ENCODE measurements at places on chromosomes 2 and 18.

- no peak for ATAC-seq
Measured at GRCh38 chr2:145916799-145917198, 1396.9 kb upstream of the ZEB2 start.

GRCh38 chr18:11020161-11020853 is 129.1 kb downstream of the PIEZO2 start:
- no peak for ATAC-seq

GRCh38 chr2:111653103-111653624 is 230.8 kb downstream of the ANAPC1 start:
- ATAC-seq, result peak; percentile 89

- peak; percentile 38 for ATAC-seq
Measured at GRCh38 chr2:128607911-128608506, 289.3 kb upstream of the HS6ST1 start.

DNA sequence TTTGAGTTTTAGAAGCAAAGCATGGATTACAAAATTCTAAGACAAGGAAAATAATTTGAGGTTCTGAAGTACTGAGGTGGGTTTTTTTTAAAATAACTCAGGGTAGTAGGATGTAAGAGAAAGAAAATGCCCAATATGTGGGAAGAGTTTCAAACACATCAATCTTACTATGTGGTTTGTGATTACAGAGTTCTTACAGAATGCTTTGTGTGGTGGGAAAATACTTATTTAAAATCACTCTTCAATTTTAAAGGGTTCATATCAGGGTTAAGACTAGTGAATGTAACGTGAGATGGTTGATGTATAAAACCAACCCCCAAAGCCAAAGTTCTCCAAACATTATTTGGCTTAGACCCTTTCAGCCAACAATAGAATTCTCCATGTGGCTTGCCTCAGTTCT is 173.5 kb downstream of the UBE2E3 start:
- no peak for ATAC-seq

GRCh38 chr2:6524691-6525474 is 340.8 kb downstream of the CMPK2 start:
- ATAC-seq, result no peak

GRCh38 chr2:64847930-64848329 is 141.3 kb upstream of the SLC1A4 start:
- ATAC-seq, result no peak

DNA sequence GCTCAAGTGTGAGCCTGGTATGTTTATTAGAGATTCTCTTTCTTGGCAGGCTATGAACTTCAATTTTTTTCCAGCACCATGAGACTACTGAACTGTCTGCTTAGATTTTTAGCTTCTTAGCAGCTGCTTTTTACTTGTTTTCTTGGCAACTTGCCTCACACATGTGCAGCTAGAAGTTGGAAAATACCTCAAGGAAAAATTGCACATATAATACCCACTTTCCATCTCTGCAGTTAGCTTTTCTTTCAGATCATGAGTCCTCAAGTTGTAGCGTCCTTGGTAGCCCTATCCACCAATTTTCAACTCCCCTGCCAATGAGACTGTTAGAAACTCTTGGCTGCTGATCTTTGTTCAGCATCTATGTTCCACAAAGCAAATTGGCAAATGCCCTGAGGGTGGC is 302.1 kb downstream of the HRH4 start:
- no peak for ATAC-seq

DNA sequence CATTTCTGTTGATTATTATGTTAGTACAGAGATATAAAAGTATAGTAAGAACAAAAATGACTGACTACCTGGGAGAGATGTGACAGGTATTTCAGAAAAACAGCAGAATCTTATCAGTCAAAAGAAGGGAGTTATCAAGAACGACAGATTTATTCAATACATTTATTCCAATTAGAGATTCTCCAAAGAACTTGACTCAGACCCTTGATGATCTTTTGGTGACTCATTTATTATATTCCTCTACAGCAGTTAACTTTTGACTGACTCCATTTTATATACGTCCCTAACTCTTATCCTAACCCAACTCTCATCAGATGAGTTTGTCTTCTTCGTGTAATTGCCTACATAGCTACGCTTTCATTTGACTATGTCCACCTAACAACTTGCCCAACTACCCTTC is 91.1 kb downstream of the C2orf74 start:
- no peak for ATAC-seq

GRCh38 chr18:35463827-35464226 is 33.9 kb downstream of the INO80C start:
- ATAC-seq, result no peak

DNA sequence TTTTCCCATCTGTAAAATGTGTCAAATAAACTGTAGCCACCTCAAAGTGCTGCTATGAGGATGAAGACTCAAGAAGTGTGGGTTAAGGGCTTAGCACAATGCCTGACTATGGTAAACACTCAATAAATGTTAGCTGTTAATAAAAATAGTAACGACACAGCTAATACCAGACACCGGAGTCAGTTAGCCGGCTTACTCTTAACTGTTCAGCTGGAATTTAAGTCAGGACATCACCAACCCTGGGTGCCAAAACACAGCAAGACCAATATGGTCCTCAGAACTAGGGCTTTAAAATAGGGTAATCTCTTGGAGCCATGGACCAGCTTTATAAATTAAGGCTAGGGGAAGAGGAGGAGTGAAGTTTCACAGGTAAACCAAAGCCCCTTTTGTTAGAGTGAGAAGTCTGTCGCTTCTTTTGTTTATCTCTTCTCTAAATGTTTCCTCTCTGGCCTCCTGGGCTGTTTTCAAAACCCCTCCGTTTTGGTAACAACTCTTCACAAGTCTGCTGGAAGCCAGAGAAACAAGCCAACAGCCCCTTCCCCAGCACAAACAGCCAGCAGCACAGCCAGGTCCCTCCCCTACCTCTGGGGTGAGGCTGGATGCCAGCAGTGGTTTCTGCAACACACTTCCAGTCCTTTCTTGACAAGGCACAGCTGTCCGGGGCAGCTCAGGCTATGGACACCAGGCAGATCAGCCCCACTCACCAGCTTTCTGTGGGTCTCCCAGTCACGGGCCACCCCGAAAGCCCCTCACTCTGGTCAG is 13.8 kb upstream of the FZD7 start:
- no peak for ATAC-seq

DNA sequence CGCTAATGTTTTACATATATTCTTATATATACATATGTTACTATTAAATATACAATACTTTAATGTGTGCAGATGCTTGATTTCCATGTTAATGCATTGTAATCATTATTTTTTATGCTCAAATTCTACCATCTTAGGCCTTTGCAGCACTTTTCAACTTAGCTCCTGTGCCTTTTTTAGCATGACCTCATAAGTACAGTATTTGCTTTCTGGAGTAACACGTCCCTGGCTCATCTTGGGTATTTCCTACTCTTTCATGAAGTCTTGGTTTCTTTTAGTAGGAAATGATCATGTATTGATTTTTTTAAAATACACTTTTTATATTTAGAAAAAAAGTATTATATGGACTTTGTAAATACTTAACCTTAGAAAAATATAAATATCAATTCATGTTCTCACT is 36.5 kb downstream of the CAB39 start:
- no peak for ATAC-seq

- no peak for ATAC-seq
Measured at GRCh38 chr2:64274399-64275173, 130.4 kb upstream of the PELI1 start.

- ATAC-seq, result no peak
Measured at GRCh38 chr2:202286595-202286994, 21.0 kb downstream of the NOP58 start.

DNA sequence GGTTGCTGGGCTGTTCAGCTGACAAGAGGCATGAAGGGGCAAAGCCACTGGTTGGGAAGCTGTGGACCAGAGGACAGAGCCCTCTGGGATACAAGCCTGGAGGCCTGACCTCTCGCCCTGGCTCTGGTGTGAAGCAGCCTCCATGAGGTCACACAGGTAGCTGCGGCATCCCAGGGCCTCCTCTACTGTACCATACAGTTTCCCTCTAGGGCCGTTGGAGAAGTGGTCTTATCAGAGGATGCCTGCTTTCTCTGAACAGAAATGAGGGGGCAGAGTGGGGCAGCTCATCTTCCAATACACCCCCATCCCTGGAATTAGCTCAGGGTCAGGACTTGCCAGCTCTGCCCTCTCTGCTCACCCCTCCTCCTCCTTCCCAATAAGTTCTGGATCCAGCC is 135.1 kb upstream of the SMAD2 start:
- peak; percentile 55 for ATAC-seq

DNA sequence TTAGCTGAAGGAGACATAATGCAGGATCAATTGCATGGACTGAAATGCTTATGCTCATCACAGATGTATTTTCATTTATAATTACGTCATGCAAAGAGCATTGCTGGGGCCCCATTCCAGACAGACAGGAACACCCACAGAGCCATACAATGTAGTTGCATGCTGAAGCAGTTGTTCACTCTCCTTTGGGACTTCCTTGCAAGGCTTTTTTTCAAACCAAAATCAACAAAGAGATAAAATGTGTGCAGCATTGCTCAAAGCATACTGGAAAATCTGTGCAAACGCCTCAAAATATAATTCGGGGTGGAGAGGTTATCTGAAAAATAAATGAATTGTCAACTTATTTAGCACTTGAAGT is 463.2 kb downstream of the CDH2 start:
- ATAC-seq, result no peak

GRCh38 chr2:132651115-132652045 is 18.6 kb downstream of the LYPD1 start:
- no peak for ATAC-seq

GRCh38 chr2:30643674-30644073 is 163.6 kb downstream of the CAPN13 start:
- no peak for ATAC-seq

DNA sequence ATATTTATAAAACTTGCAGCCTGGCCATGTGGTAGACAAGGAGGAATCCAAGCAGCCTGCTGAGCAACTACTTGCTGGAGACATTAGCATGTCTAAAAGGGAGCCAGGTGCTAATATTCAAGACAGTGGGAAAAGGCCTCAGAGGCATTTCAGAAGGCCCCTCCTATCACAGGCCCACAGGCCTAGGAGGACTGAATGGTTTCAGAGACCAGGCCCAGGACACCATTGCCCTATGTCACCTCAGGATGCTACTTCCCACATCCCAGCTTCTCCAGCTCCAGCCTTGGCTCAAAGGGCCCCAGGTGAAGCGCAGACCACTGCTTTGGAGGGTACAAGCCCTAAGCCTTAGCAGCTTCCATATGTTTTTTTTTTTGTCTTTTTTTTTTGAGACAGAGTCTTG is 39.0 kb downstream of the TPRKB start:
- ATAC-seq, result no peak

DNA sequence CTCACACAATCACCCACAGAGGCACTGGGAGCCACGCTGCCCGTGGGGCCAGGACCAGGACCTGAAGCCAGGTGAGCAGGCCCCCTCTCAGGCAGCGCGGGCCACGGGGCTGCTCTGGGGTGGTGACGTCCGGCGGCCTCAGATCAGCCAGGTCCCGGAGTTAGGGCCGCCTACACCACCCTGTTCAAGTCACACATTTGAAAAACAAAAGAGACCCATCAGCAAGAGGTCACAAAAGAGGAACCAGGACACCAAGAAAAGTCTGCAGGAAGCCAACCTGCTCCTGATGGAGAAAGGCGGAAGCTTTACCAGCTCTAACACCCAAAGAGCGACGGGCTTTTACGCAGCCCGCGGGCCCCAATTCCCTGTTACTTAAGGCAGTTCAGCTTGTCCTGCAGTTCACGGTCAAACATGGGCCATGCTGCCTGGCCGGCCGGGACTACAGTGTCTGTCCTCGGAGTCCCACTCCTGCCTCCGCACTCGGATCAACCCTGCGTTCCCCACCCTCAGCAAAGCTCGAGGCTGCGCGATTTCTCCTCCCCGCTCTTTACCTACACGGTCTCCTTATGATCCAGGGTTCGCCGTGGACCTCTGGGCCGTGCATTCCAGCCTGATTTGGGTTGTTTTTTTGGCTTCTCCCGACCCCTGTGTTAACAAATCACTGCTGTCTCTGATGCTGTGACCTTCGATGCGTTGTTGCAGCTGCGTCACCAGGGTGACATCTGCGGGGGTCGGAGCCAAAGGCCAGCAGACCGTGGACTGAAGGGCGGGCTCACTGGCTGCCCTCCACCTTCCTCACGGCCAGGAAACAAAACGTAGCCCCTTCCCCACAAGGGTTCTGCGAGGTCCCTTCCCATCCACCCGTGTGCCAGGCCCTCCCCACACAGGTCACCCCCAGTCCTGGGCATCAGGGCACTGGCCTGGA is 31.0 kb downstream of the SNORC start:
- no peak for ATAC-seq

- ATAC-seq, result peak; percentile 83
Measured at GRCh38 chr2:69755862-69756467, 14.0 kb downstream of the ANXA4 start.

DNA sequence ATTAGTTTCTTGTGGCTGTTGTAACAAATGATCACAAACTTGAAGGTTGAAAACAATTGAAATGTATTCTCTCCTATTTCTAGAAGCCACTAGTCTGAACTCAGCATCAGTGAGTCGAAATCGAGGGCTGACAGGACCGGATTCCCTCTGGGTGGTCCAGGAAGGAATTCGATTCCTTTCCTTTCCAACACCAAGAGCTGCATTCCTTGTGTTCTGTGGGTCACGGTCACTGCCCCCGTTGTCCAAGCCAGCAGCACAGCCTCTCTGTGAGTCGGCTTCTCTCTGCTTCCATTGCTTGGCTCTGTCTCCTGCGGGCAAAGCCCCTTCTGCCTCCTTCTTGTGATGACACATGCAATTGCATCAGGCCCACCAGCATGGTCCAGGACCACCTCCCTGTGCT is 67.3 kb downstream of the SMIM21 start:
- ATAC-seq, result no peak

- ATAC-seq, result no peak
Measured at GRCh38 chr18:75582406-75582821, 154.9 kb upstream of the SMIM21 start.

DNA sequence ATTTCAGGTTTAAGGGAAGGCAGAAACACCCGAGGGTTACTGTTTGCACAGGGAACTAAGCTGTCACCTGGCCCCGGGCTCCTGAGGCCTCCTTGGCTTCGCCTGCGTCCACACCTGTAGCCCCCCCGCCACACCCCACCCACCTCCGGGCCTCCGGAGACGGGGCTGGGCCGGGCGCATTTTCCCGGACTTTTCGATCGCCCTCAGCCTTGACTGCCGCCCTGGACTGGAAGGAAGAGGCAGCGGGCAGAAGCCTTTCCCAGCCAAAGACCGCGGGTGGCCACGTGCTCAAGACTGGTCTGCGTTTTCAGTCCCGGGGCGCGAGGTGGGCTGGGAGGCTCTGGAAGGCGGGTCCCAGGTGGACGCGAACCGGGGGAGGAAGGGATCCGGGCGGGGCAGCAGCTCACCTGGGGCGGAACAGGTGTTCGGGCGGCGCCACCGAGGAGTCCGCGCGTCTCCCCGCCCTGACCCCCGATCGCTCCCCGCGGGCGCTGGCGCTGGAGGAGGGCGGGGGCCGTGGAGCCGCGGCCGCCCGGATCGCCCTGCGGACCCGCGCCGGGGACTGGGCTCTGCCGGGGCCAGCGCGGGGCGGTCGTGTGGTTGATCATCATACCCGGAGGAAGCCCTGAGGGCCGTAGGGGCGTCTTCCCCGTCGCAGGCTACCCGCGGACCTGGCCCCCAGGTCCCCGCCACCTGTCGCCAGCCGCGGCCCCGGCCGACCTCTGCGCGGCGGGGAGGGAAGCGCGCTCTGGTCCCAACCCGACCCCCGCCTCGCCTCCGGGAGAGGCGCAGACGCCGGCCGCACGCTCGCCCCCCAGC is 3.2 kb downstream of the ID2 start:
- peak; percentile 20 for ATAC-seq

- no peak for ATAC-seq
Measured at GRCh38 chr2:176614930-176615329, 345.7 kb downstream of the MTX2 start.

- ATAC-seq, result peak; percentile 26
Measured at GRCh38 chr2:64595397-64596176, 58.1 kb downstream of the SERTAD2 start.

Data from esophagus mucosa (tissue), 1 donor.